Astrocyte (in vitro differentiated cells and primary cell): ENCODE measurements at places on chromosomes 7 and 10. TPM values are rescaled to one million over a fixed set of nuclear protein-coding genes. Genes with fewer than 3 reads are reported as not detected.
A peak's percentile ranks its signal among the peaks of the same experiment; 100 is the strongest.

DNA sequence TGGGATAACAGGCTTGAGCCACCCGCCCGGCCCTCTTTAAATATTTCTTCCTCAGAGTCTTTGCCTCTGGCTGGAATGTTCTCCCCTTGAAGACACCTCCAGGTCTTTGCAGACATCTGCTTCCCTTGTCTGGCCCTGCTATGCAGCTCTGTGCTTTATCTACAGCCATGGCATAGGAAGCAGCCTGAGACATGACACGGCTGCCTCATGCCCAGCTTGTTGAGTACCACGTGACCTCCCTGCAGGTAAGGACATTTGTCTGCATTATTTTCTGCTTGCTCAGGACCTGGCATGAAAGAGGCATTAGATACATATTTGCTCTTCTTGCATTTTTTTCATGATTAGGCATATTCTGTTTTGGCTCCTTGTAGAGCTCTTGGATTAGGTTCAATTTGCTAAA, 113.8 kb upstream of the KLF6 start:
- no peak for DNase-seq

- no peak for DNase-seq
Observed at GRCh38 chr10:69421611-69422308, 5.0 kb upstream of the TACR2 start.

GRCh38 chr7:140062118-140062527, 628 bp downstream of the PARP12 start:
- no peak for DNase-seq

GRCh38 chr10:109588259-109588658, 335.1 kb downstream of the XPNPEP1 start:
- DNase-seq, result no peak

DNA sequence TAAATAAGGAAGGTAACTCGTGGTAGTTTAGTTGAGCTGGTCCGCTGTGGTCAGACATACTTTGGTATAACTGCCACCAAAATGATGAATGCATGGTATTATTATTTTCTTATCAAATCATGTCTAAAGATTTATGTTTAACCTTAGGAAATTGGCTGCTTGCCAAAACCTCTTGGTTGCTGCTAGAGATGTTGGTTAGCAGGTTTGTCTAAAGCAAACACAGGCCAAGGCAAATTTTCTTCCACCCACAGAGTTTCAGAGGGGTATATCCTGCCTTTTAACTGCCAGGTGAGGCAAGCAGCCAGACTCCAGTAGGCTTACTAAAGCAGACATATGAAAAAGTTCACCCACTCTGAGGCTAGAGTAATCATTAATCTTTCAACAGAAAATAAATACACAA, 101.4 kb downstream of the SEMA3E start:
- DNase-seq, result peak; percentile 99

DNA sequence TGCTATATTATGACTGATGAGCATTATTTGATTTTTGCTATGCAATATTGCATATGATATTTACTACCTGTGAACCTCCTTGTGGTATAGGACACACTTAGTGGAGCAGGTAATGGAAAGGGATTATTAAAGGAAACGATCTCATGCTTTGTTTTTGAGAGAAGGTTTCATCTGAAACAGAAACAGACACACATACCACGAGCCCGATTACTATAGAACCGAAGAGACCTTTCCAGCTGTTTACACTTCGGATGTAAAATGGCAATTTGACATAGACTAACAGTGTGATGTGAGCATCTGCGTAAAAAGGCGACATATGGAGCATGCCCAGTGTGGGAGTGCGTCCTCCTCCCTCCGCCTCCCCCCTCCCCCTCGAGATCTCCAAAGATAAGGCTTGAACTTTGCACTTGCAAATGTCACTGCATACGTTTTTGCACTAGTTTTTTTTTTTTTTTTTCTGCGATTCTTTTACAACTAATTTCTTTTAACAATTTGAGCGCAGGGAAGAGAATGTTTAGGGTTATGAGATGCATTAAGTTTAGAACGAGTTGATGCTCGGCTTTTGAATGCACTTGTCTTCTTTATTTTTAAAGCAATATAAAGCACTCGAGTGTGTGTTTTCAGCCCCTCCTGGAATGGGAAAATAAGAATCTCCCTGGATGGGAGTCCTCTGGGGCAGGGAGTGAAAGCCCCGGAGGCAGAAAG, 251.0 kb downstream of the NSUN6 start:
- no peak for DNase-seq

DNA sequence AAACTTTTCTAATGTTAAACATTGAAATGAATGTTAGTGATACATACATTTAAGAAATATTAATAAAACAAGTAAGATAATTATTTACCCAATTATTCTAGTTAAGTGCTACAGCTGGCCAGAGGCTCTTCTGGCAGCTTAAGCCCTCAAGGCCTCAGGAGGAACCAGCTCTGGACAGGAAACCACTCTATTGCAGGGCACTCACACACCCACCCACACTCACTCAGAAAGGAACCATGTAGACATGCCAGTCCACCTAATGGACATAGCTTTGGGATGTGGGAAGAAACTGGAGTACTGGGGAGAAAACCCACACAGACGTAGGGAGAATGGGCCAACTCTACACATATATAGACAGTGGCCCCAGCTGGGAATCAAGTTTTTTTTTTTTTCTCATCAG, 28.2 kb downstream of the UMAD1 start:
- DNase-seq, result no peak

GRCh38 chr7:51452694-51453093, 136.1 kb upstream of the COBL start:
- no peak for DNase-seq

FGFBP3 gene
- total RNA-seq, result 1.9 and 3.3 TPM in 2 replicates

IFIT3 gene
- total RNA-seq, result 171 and 193 TPM in 2 replicates

NPVF gene
- not detected in 2 replicates for total RNA-seq

LIPK gene
- not detected in 2 replicates for total RNA-seq

CYP26C1 gene
- not detected in 2 replicates for total RNA-seq
